Chondrocyte (in vitro differentiated cells): ENCODE measurements at places on chromosomes 11 and 22. TPM values are rescaled to one million over a fixed set of nuclear protein-coding genes. Genes with fewer than 3 reads are reported as not detected.

- no peaks in the 10 kb centered on the region for H3K36me3 ChIP-seq
- no peaks in the 10 kb centered on the region for H3K27me3 ChIP-seq
- H3K4me3 ChIP-seq = no peak overlapping the region
- peak overlapping the region; percentile 8 for H3K27ac ChIP-seq
- no peak for DNase-seq
Observed at GRCh38 chr11:47393163-47394049, 15.0 kb upstream of the SLC39A13 start.

- no peak overlapping the region for H3K27ac ChIP-seq
- no peak for DNase-seq
- H3K4me1 ChIP-seq = peaks cover 2% of the 10 kb centered on the region
- no peak overlapping the region for H3K4me3 ChIP-seq
- H3K27me3 ChIP-seq = no peaks in the 10 kb centered on the region
Observed at GRCh38 chr11:129945373-129945772, 50.0 kb upstream of the NFRKB start.

The AHNAK gene
- total RNA-seq = 476 to 526 TPM (median 514 TPM) in 3 replicates

The NNMT gene
- total RNA-seq = 354 to 375 TPM (median 370 TPM) in 3 replicates
